GM12878 (cell line): ENCODE measurements at places on chromosomes 2 and 18. TPM values are rescaled to one million over a fixed set of nuclear protein-coding genes. Genes with fewer than 3 reads are reported as not detected.

DNA sequence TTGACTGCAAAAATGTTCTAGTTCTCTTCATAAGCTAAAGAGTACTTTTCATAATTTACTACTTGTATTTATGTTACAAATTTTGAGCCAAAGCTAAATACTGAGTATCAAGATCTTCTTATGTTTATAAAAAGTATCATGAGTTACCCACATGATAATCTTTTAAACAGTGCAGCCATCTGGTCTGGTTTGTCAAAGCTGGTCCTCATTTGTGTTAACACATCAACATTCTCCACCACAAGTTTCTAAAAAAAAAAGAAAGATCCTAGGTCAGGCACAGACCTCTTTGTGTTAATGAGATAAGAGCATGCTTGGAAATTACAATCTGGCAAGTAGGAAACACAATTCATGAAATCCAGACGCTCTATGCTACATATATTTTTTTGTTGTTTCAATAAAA lies 75.5 kb upstream of the FRZB start:
- no peaks in the 10 kb centered on the region for H3K36me3 ChIP-seq
- no peaks in the 10 kb centered on the region for H3K4me1 ChIP-seq
- no peak overlapping the region for H3K4me3 ChIP-seq

GRCh38 chr2:73074110-73075069 lies 2.9 kb upstream of the SFXN5 start:
- peaks cover 2% of the 10 kb centered on the region for H3K27me3 ChIP-seq
- no peak for DNase-seq
- no peaks in the 10 kb centered on the region for H3K36me3 ChIP-seq
- H3K27ac ChIP-seq: no peak overlapping the region

- no peaks in the 10 kb centered on the region for H3K36me3 ChIP-seq
- no peak for DNase-seq
- H3K27me3 ChIP-seq: no peaks in the 10 kb centered on the region
- H3K4me3 ChIP-seq: no peak overlapping the region
These were observed 17.5 kb downstream of the MOGAT1 start for GRCh38 chr2:222688917-222689316.

DNA sequence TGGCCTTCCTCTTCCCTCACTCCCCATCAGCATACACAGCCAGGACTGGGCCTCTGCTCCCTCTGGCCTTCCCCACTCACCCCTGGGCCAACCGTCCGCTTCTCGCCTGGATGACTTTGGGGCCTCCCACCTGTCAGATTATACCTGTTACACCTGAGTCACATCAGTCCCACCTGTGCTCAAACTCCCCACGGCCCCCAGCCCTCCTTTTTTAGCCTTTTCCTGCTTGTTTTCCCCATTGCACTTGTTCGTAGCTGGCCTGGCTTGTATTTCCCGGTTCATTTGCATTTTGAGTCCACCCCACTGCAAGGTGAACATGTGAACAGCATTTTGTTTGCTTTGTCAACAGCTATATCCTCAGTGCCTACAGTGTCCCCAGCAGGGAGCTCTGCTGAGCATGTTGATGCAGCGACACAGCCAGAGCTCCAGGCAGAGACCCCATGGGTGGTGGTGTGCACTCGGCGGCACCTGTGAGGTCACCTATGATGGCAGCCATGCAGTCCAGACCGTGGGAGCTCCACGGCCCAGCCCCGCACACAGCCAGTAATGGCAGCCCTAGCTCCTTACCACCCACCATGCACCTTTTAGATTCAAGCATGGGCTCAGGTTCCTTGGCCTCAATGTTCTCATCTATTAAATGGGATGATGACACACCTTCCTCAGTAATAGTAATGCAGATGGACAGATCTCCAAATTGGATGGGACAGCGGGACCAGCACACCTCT lies 276.4 kb upstream of the HS6ST1 start:
- H3K36me3 ChIP-seq: no peaks in the 10 kb centered on the region
- H3K27ac ChIP-seq: no peak overlapping the region
- H3K4me3 ChIP-seq: no peak overlapping the region
- H3K4me1 ChIP-seq: no peaks in the 10 kb centered on the region

GRCh38 chr2:85390941-85391669 lies 19.1 kb downstream of the CAPG start:
- peaks cover 8% of the 10 kb centered on the region for H3K36me3 ChIP-seq
- peaks cover 7% of the 10 kb centered on the region for H3K4me1 ChIP-seq
- DNase-seq: no peak
- no peak overlapping the region for H3K27ac ChIP-seq

- H3K27me3 ChIP-seq: no peaks in the 10 kb centered on the region
- H3K4me1 ChIP-seq: no peaks in the 10 kb centered on the region
- no peak within 1 kb of the TSS for H3K4me3 ChIP-seq
- H3K36me3 ChIP-seq: no peaks in the 10 kb centered on the region
These were observed at the start of gene MARCO for GRCh38 chr2:118942031-118942430. TSS of gene MARCO (plus strand) at chr2:118942194. CDS start at chr2:118942301, 107 bp downstream.

DNA sequence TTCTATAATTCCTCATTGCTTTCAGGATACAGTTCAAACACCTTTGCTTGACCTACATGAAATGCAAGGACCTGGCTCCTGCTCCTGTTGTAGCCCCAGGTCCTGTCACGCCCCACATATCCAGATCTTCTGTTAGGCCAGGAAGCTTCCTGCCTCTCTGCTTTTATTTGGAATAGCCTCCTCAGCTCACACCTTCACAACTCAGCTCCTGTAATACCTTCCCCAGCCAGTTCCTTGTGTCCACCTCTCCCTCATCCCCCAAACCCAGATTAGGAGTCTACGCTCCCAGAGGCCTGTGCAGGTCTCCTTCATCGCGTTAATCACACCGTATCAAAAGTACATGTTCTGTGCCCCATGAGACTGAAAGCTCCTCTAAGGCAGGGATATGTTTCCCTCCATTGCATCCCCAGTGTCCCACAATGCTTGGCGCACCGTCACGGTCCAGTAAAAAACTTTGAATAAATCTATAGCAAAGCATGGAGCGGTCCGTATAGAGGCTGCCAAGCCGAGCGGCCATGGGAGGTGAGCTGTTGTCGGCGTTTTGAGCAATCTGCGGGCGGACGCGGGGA lies 371 bp downstream of the MDH1B start:
- H3K4me1 ChIP-seq: peaks cover 2% of the 10 kb centered on the region; the same call in 1 of the 2 replicates
- H3K27ac ChIP-seq: peak overlapping the region; percentile 92; the same call in 1 of the 2 replicates
- H3K27me3 ChIP-seq: no peaks in the 10 kb centered on the region
- H3K36me3 ChIP-seq: no peaks in the 10 kb centered on the region
- peak overlapping the region; percentile 97 for H3K4me3 ChIP-seq

- H3K36me3 ChIP-seq: no peaks in the 10 kb centered on the region
- DNase-seq: no peak
- no peaks in the 10 kb centered on the region for H3K4me1 ChIP-seq
- no peaks in the 10 kb centered on the region for H3K27me3 ChIP-seq
- H3K27ac ChIP-seq: no peak overlapping the region
These were observed 293.9 kb downstream of the SATB2 start for GRCh38 chr2:199163613-199164458.

GRCh38 chr2:62660087-62660486 lies 45.4 kb upstream of the EHBP1 start:
- H3K36me3 ChIP-seq: no peaks in the 10 kb centered on the region
- H3K27ac ChIP-seq: peak overlapping the region; percentile 62
- H3K4me3 ChIP-seq: no peak overlapping the region
- peaks cover 34% of the 10 kb centered on the region for H3K4me1 ChIP-seq

DNA sequence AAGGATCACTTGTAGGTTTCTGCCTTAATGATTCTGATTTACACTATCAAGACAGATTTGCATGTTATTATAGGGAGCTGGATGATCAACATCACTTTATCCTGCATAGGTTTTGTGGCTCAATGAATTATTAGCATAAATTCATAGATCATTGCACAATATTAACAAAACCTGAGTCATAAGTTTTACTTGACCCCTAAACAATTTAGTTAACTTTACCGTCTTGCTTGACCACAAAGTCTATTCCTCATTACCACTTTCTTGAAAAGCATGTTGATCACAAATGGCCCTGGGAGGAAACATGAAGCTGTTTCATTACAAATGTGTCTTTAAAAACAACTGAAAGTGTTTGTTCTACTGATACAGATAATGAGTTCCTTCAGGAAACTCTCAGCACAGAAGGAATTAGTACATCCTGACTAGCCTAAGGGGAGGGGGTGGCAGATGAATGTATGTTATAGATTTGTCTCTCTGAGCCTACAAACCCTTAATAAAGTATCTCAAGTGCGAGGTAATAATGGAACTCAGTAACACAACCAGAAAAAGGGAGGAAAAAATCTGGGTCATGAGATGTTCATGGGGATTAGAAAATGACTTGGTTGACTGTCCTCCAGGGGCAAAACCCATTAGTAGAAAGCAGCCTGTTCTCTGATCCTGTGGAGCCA lies 303.4 kb downstream of the PIK3C3 start:
- H3K27me3 ChIP-seq: no peaks in the 10 kb centered on the region
- no peak overlapping the region for H3K27ac ChIP-seq
- H3K4me3 ChIP-seq: no peak overlapping the region
- no peaks in the 10 kb centered on the region for H3K36me3 ChIP-seq

- H3K4me3 ChIP-seq: no peak overlapping the region
- H3K4me1 ChIP-seq: peaks cover 3% of the 10 kb centered on the region; the same call in 1 of the 2 replicates
- no peaks in the 10 kb centered on the region for H3K27me3 ChIP-seq
- no peak for DNase-seq
- H3K27ac ChIP-seq: no peak overlapping the region
These were observed 125.1 kb downstream of the TTC27 start for GRCh38 chr2:32752952-32753351.

- H3K27me3 ChIP-seq: no peaks in the 10 kb centered on the region
- no peak overlapping the region for H3K4me3 ChIP-seq
These were observed 84.1 kb downstream of the GALNT14 start for GRCh38 chr2:31053929-31054782.

- H3K27ac ChIP-seq: no peak overlapping the region
- H3K4me1 ChIP-seq: no peaks in the 10 kb centered on the region; the same call in 1 of the 2 replicates
- H3K27me3 ChIP-seq: no peaks in the 10 kb centered on the region
These were observed 63.2 kb downstream of the UGGT1 start for GRCh38 chr2:128154225-128154624.

Gene FBXO41
- total RNA-seq: 37.0 and 38.9 TPM in 2 replicates

Gene IL1R2
- 0.35 and 0.64 TPM in 2 replicates for total RNA-seq

Gene OXER1
- total RNA-seq: 6.6 and 7.6 TPM in 2 replicates

Gene RAB27B
- total RNA-seq: 0.03 TPM in 1 of 2 replicates, not detected in the other

Gene SPP2
- total RNA-seq: 0.37 TPM in 1 of 2 replicates, not detected in the other

Gene NT5C1B
- not detected in 2 replicates for total RNA-seq
